ENCODE measurements at places on chromosomes 16 and 17.

GRCh38 chr16:4803401-4803844 lies 990 bp upstream of the ROGDI start:
- H3K27ac ChIP-seq: peak overlapping the region; percentile 93
- peaks cover 34% of the 10 kb centered on the region for H3K4me1 ChIP-seq
- peak overlapping the region; percentile 96 for H3K4me3 ChIP-seq
- DNase-seq: no peak
- no peaks in the 10 kb centered on the region for H3K36me3 ChIP-seq
- no peaks in the 10 kb centered on the region for H3K27me3 ChIP-seq

- H3K27ac ChIP-seq: no peak overlapping the region
- H3K36me3 ChIP-seq: no peaks in the 10 kb centered on the region
- peaks cover 12% of the 10 kb centered on the region for H3K4me1 ChIP-seq
- DNase-seq: no peak
These were observed 81.2 kb upstream of the GOT2 start for GRCh38 chr16:58815181-58815888.

DNA sequence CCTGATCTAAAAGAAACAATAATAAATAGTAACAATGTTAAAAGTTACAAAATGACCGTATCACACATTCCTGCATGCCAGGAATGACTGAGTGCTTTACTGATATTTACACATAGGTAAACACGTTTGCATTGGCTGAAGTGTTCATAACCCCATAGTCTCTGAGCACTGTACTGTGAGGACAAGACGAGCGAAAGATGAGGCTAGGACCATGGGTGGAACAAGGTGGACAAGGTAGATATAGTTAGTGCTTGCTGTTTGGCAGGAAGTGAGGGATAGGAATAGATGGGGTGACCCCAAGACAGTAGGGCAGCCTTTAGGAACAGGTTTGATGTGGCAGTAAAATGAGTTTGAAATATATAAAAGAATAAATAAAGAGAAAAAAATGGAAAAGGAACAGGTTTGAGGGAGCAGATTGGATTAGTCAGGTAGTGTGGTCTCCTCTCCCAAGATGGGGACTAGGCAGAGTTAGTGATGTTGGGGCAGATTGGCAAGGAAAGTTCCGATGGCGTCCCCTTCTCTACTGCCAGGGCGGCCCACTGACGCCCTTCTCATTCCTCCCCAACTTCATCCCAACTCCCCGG lies 452 bp upstream of the E2F4 start:
- peaks cover 20% of the 10 kb centered on the region for H3K36me3 ChIP-seq
- H3K27ac ChIP-seq: no peak overlapping the region
- DNase-seq: no peak
- H3K27me3 ChIP-seq: no peaks in the 10 kb centered on the region
- peaks cover 17% of the 10 kb centered on the region for H3K4me1 ChIP-seq

- no peak overlapping the region for H3K27ac ChIP-seq
- no peak overlapping the region for H3K4me3 ChIP-seq
- H3K36me3 ChIP-seq: no peaks in the 10 kb centered on the region
- H3K27me3 ChIP-seq: no peaks in the 10 kb centered on the region
These were observed 478.5 kb upstream of the SALL1 start for GRCh38 chr16:51629576-51629975.

- no peak overlapping the region for H3K27ac ChIP-seq
- H3K4me3 ChIP-seq: no peak overlapping the region
- DNase-seq: no peak
- H3K4me1 ChIP-seq: peaks cover 25% of the 10 kb centered on the region
- no peaks in the 10 kb centered on the region for H3K36me3 ChIP-seq
These were observed 3.4 kb upstream of the SSH2 start for GRCh38 chr17:29933379-29933778.

DNA sequence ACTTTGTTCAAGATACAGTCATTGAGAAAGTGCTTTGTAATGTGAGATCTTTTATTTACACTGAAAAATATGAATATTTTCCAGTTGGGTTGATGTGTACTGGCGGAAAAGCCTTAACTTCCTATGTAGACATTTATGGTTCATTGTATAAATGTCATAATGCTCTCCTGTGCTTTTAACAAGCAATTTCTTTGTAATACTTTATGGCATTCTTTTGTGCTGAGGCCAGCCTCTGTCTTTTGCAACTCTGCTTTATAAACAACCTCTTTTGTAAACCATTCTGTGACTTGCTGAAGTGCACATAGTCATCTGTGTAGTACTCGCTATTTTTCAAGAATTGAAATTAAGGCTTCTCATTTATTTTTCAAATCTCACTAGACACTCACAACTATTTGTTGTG lies 291.2 kb downstream of the CDH11 start:
- H3K4me1 ChIP-seq: no peaks in the 10 kb centered on the region
- H3K27me3 ChIP-seq: no peaks in the 10 kb centered on the region
- no peak for DNase-seq
- no peaks in the 10 kb centered on the region for H3K36me3 ChIP-seq
- no peak overlapping the region for H3K27ac ChIP-seq

GRCh38 chr16:79261481-79261940 lies 339.0 kb downstream of the MAF start:
- DNase-seq: no peak
- H3K4me3 ChIP-seq: no peak overlapping the region
- H3K27me3 ChIP-seq: no peaks in the 10 kb centered on the region
- H3K4me1 ChIP-seq: no peaks in the 10 kb centered on the region

DNA sequence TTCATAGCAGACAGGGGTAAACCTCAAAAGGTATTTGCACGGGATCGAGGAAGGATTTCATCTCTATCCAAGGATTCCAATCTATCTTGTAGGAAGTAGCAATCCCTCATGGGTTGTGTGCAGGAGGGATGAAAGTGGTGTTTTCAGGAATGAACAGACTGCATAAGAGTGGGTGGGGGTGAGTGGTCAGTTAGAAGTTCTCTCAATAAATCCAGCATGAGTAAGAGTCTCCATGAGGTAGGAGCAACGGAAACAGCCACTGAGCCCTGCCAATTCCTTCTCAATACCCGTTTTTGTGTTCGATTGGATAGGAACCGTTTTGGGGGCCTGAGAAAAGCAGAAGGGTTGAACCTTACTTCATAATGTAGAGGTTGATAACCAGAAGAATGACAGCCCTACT lies 375.6 kb downstream of the SOX9 start:
- peaks cover 4% of the 10 kb centered on the region for H3K4me1 ChIP-seq
- DNase-seq: no peak
- peaks cover 3% of the 10 kb centered on the region for H3K27me3 ChIP-seq
- H3K27ac ChIP-seq: no peak overlapping the region
- H3K36me3 ChIP-seq: no peaks in the 10 kb centered on the region

DNA sequence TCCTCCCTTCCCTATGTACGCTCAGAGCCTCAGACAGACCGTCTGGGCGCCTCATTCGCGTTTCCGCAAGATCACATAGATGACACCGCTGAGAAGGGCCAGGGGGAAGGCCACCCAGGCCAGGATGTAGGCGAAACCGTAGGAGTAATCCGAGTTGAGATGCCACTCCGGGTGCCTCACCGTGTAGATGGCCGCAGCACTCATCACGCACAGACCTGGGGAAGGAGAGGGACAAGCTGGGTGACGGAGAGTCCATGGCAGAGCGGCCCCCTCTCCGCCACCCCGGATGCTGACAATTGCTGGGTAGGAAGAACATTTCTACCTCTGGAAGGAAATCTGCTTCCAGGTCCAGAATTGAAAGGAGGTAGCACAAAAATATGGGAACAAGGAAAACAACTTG lies 34.3 kb downstream of the PMP22 start:
- no peak overlapping the region for H3K27ac ChIP-seq
- H3K4me3 ChIP-seq: no peak overlapping the region
- H3K27me3 ChIP-seq: no peaks in the 10 kb centered on the region

- H3K4me1 ChIP-seq: peaks cover 22% of the 10 kb centered on the region
- H3K27ac ChIP-seq: no peak overlapping the region
- H3K27me3 ChIP-seq: no peaks in the 10 kb centered on the region
- H3K4me3 ChIP-seq: no peak overlapping the region
- no peak for DNase-seq
These were observed 194.3 kb downstream of the ZNF423 start for GRCh38 chr16:49661465-49662187.

DNA sequence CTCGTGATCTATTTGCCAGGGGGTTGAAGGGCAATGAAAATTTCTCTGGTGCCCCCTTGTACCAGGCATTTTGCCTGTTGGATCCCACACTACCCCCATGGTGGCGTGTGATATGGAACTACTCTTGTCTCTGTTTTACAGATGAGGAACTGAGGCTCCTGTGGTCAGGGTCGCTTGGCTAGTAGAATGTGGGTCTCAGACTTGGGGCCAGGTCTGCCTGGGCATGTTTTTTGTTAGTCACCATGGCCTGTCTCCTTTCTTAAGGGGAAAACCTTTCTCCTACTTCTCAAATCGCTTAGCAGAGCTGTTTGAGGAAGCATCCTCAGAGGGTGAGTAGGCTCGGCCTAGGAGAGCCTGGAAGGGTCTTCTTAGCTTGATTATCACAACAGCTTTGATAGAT lies 51.2 kb downstream of the CLEC16A start:
- H3K36me3 ChIP-seq: peaks cover 67% of the 10 kb centered on the region
- H3K4me1 ChIP-seq: no peaks in the 10 kb centered on the region
- H3K27ac ChIP-seq: no peak overlapping the region

- no peak overlapping the region for H3K27ac ChIP-seq
- peaks cover 5% of the 10 kb centered on the region for H3K4me1 ChIP-seq
- DNase-seq: no peak
- H3K27me3 ChIP-seq: peaks cover 4% of the 10 kb centered on the region
These were observed 5.1 kb downstream of the MMP25 start for GRCh38 chr16:3051494-3051893.

DNA sequence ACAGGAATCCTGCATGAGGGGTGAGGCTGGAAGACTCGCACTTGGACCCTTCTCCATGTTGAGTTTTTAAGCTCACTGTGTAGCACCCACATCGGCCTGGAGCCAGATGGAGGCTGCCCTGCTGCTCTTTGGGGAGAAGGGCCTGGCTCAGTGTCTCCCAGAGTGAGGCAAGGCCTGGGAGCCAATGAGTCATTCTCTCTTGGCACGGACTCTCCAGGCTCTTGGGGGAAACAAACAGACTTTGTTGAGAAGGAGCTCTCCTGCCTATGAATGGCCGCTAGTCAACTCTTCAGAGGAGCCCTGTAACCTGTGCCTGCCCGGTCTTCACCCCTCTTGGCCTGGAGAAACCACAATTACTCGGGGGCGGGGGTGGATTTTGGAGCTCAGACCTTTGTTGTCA lies 50.8 kb upstream of the MAF start:
- H3K4me1 ChIP-seq: peaks cover 20% of the 10 kb centered on the region
- no peaks in the 10 kb centered on the region for H3K27me3 ChIP-seq
- no peak for DNase-seq

DNA sequence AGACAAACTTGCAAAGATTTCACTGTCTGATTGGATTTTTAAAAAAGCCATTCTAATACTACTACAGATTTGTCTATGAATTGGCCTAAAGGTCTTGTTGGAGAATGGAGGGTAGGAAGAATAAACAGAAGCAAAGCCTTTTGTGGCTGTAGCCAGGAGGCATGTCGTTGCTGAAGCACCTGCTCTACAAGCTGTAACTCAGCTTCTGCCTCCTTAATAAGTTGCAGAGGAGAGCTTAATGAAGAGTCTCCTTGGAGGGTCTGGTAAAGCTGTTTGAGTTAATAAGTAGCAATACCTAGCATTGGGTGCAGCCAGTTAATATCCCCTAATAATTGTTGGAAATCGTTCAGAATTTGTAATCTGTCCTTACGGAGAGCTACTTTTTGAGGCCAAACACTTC lies 10.0 kb upstream of the ZNF689 start:
- H3K4me1 ChIP-seq: no peaks in the 10 kb centered on the region
- no peaks in the 10 kb centered on the region for H3K27me3 ChIP-seq
- H3K4me3 ChIP-seq: no peak overlapping the region
- H3K36me3 ChIP-seq: no peaks in the 10 kb centered on the region
- DNase-seq: no peak

GRCh38 chr16:84080378-84080777 lies 36.4 kb downstream of the MBTPS1 start:
- no peaks in the 10 kb centered on the region for H3K4me1 ChIP-seq
- peaks cover 98% of the 10 kb centered on the region for H3K36me3 ChIP-seq
- H3K27me3 ChIP-seq: no peaks in the 10 kb centered on the region
- H3K4me3 ChIP-seq: no peak overlapping the region
- DNase-seq: no peak

DNA sequence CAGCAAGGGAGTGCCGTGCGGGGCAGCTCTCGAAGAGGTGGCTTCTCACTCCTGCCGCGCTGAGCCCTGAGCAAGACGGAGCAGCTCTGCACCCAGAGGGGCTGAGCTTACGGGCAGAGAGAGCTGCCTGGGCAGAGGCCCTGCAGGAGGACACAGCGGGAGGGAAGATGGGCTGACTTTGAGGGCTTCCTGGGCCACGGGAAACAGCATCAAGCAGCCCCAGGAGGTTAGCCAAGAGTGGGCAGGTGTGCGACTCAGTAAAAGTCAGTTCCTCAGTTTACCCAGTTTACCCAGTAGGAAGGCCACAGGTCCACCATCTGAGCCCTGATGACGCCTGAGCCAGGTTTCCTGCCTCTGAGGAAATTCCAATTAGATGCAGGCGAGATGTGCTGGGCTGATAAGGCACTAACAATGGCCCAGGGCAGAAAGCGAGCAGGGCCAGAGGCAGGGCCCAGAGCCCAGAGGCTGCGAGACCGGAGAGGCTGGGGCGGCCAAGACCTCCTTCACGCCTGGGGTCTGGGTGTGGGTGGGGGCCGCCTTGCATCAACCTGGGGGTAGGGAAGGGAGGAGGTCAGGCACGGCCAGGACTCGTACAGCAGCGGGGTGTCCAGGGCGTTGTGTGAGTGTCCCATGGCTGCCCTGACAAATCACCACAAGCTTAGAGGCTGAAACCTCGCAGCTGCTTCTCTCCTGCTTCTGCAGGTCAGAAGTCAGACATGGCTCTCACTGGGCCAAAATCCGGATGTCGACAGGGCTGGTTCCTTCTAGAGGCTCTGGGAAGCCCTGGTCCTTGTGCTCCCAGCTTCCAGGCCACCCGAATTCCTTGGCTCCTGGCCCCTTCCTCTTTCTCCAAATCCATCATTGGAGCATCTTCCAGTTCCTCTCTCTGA lies 32.0 kb upstream of the CIBAR2 start:
- no peak overlapping the region for H3K4me3 ChIP-seq
- H3K4me1 ChIP-seq: no peaks in the 10 kb centered on the region
- DNase-seq: no peak
- H3K27ac ChIP-seq: peak overlapping the region; percentile 13
- no peaks in the 10 kb centered on the region for H3K27me3 ChIP-seq

GRCh38 chr17:36498155-36498554 lies 11.7 kb downstream of the ZNHIT3 start:
- no peak overlapping the region for H3K4me3 ChIP-seq
- H3K27me3 ChIP-seq: no peaks in the 10 kb centered on the region
- no peaks in the 10 kb centered on the region for H3K4me1 ChIP-seq
- H3K27ac ChIP-seq: no peak overlapping the region
- DNase-seq: no peak

- no peak for DNase-seq
- no peaks in the 10 kb centered on the region for H3K27me3 ChIP-seq
- no peak overlapping the region for H3K27ac ChIP-seq
- no peaks in the 10 kb centered on the region for H3K4me1 ChIP-seq
- H3K4me3 ChIP-seq: no peak overlapping the region
- H3K36me3 ChIP-seq: peaks cover 18% of the 10 kb centered on the region
These were observed 20.8 kb upstream of the MYO15B start for GRCh38 chr17:75566834-75567233.

GRCh38 chr17:41925991-41926590 lies 4.3 kb upstream of the ODAD4 start:
- no peak overlapping the region for H3K4me3 ChIP-seq
- H3K4me1 ChIP-seq: no peaks in the 10 kb centered on the region
- H3K27ac ChIP-seq: no peak overlapping the region
- H3K36me3 ChIP-seq: no peaks in the 10 kb centered on the region
- no peaks in the 10 kb centered on the region for H3K27me3 ChIP-seq
- no peak for DNase-seq

GRCh38 chr16:68297908-68298307 lies 12.8 kb downstream of the SLC7A6OS start:
- H3K4me1 ChIP-seq: no peaks in the 10 kb centered on the region
- no peak for DNase-seq
